ENCODE measurements at places on chromosomes 13 and 19. TPM values are rescaled to one million over a fixed set of nuclear protein-coding genes. Genes with fewer than 3 reads are reported as not detected.

DNA sequence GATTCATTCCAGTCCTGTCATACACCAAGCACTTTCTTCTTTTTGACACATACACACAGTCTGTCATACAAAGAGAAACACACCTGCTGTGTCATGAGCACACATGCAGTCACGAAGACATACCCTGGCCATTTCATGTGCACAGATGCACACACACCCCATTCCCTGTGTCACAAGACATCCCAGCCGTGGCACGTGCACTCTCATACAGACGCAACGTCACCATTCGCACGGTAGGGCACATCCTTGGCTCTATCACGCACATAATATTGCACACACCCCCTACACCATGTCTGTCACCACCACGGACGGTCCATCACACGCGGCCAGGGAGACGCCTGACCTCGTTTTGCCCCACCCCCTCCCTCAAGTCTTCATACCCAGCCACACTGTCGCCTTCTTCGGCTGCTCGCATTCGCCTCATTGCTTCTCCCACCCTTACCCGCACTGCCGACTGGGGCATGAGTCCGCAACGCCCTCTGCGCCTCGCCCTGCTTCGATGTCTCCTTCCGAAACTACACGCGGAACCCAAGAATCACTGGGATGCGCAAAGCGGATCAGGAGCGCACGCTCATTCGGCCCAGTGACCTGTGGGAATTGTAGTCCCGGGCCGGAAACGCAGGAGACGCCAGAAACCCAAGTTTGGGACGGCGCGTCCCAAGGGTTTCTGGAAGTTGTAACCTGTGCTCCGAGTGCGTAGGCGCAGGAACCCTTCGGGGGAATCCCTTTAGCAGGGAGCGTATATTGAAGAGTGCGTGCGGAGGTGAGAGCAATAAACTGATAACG lies 6.8 kb upstream of the ZNF283 start:
- DNase-seq, result peak; percentile 43

DNA sequence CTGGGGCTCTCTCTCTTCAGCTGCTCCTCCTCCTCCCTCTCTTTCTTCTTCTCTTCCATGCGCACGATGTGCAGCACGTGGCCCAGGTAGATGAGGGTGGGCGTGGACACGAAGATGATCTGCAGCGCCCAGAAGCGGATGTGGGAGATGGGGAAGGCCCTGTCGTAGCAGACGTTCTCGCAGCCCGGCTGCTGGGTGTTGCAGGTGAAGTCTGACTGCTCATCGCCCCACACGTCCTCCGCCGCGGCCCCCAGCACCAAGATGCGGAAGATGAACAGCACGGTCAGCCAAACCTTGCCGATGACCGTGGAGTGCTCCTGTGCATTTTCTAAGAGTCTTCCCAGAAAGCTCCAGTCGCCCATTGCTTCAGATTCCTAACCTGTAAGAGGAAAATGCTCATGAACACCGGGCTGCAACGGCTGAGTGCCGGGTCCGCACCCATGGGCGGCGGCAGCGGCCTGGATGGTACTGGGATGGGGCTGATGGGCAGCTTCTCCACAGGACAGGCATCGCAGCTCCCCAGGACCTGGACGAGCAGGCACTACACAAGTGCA lies 17.8 kb downstream of the GJA3 start:
- no peak for DNase-seq

- no peak for DNase-seq
These were observed 778 bp downstream of the MUC16 start for GRCh38 chr19:9009431-9009830.

DNA sequence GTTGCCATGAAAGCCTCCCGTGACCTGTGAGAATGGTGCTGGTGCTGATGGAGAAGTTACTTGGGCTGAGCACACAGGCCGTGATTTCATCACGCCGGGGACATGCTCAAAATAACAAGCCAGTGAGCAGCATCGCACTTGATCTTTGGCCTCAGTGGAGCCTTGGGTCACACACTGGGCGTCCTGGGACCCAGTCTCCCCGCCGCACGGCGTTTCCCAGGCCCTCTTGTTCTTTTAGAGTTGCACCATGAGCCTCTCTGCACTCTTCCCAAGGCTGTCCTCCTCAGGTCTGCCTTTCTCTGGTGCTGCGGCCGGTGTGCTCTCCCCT lies 9.5 kb upstream of the NDUFS7 start:
- DNase-seq, result no peak

ZNF878 gene
- 0.31 TPM for total RNA-seq

DNA sequence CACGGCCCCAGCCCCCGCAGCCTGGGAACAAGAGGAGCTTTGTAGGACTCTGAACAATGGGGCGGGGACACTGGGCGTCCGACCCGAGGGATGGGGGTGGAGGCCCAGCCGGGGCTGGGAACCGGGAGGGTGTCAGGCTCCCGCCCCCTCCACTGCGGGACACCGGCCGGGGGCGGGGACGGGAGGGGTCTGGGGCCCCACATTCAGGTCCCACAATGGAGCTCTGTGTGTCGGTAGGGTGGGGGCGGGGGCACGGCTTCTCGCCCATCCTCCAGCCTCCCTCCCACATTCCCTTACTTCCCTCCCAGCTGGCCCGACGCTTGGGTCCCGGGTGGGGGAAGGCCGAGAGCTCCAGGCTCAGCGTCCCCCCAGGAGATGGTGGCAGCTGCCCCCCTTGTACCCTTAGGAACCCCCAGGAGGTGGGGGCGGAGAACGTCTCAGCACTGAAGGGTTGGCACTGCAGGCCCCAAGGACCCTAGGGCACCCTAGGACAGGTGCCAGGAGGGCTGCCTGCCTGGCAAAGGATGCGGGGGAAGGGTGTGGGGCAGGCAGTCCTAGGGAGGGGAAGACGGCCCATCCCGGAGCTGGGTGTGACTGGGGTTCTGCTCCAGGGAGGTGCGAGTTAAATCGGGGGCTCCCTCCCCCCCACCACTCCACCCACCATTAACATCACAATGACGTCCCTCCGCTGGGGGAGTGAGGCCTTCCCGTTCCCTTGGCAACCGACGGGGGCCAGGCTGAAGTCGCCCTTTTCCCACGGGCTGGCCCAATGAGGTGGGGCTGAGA lies 5.3 kb downstream of the TTYH1 start:
- DNase-seq, result peak; percentile 92

DNA sequence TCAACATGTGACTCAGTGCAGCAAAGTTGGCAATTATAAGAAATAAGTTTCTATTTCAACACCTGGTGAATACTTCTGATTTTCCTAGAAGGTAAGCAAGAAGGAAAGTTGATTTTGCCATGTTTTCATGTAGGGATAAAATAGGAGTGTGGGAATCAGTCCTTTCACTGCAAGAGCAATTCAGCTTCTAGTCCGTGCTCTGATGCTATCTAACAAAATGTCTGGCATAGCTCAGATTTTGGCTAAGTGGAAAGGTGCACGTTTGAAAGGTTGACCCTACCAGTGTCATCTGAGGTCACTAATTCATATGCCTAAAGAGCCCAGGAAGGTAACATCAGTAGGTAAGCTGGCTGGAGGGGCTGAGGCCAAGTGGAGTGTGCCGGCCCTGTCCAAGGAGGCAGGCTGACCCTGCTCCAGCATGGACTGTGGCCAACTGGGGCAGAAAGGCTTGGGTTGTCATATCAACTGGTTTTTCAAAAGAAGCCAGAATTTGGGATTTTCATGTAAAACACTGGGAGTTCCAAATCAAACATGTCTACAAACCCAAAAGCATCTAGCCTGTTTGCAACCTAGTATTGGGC lies 38.9 kb upstream of the MEDAG start:
- no peak for DNase-seq

CATSPERD gene
- total RNA-seq, result not detected

DNA sequence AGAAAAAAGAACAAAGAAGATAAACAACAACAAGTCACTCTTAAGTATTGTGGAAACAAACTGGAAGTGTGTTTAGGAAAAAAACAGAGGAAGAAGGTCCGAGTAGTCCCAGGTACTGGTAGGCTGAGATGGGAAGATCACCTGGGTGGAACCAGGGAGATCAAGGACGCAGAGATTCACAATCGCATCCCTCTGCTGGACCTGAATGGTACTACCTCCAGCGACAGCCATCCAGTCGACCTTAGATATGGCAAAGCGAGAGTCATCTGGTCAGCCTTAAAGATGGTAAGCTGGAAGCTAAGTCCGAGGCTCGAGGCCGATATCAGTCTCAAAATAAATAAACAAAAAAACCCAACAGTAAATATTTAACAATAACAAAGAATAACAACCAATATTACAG lies 44.9 kb upstream of the ZNF91 start:
- no peak for DNase-seq

GRCh38 chr13:32153056-32153455 lies 121.5 kb downstream of the FRY start:
- no peak for DNase-seq

- DNase-seq, result no peak
These were observed 452.7 kb downstream of the SUCLA2 start for GRCh38 chr13:47548294-47548840.

SGCG gene
- 0.16 TPM for total RNA-seq

DNA sequence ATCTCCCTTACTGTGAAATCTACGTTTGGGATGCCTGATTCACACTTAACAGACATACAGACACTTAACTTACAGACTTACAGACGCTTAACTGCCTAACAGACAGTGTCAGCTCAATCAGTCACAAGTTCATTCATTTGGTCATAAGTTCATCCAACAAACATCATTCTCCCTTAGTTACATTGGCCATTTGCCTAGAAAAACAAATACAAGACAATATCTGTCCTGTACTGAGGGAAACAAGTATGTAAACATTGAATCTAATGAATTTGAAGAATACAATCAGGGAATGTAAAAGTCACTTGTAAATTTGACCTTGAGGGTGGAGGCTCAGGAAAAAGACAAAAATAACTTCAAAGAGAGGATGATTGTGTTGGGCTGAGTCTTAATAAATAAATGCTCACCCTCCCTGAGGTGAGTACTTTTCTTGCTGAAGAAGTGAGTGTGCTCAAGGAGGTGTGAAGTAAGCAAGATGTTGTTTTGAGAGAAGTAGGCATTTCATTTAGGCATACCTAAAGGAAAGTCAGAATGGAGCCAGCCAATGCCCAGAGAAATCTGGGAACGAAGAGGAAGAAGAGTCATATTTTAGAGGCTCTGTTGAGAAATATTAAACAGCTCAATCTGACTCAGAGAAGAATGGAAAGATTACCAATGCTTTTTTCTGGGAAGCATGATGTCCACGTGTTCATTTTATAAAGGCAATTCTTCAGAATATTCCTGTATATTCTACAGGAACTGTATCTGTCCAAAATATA lies 958.4 kb upstream of the SLC10A2 start:
- DNase-seq, result no peak

ZNF208 gene
- total RNA-seq, result under 0.01 TPM

WASF3 gene
- total RNA-seq, result 22.1 TPM

HSPB6 gene
- 0.31 TPM for total RNA-seq

GRCh38 chr19:2391118-2391725 lies 31.2 kb downstream of the TMPRSS9 start:
- no peak for DNase-seq

- no peak for DNase-seq
These were observed 11.5 kb downstream of the MARK4 start for GRCh38 chr19:45262570-45262969.

GRCh38 chr13:99723878-99724277 lies 222.6 kb downstream of the TM9SF2 start:
- DNase-seq, result no peak

C5AR2 gene
- total RNA-seq, result 0.31 TPM

GRCh38 chr19:32129141-32129540 lies 216.3 kb upstream of the ZNF507 start:
- DNase-seq, result peak; percentile 22

NCCRP1 gene
- not detected for total RNA-seq

GRCh38 chr19:16229322-16229641 lies 31.6 kb downstream of the AP1M1 start:
- DNase-seq, result no peak

DNA sequence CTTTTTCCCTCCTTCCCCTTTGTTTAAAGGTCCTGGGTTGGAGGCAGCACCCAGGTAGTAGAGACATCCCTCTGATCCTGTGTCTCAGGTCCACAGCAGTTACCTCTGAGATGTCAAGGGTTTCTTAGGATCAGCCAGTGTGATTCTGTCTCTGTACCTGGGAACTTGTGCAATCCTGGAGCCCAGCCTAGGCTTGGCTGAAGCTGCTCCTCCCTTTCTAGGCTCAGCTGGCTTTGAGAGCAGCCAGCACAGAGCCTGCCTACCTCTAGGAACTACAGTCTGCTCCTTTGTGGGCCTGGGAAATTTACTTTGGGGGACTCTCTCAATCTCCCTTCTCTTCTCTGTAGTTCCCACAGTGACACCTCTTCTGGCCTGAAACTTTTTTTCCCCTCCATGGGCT lies 171.6 kb downstream of the MTUS2 start:
- no peak for DNase-seq
